ENCODE measurements at places on chromosomes 7 and 10.

GRCh38 chr7:121061677-121062582, 73.4 kb downstream of the CPED1 start:
- DNase-seq: no peak

DNA sequence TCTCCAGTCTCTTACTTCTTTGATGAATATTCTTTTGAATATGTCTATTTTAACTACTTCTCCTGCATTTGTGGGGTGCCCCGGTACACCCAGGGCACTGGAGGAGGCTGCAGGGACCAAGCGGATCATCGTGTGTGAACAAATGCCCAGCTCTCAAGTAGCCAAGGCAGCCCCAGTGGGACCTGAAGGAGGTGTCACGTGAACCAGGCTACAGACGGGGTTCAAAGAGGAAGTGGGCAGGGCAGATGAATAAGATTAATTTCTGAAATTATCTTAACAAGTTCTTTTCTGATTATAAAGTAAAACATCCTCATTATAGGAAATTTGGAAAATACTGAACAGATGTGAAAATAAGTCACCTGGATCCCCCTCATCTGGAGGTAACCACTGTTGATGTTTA, 78.4 kb upstream of the DUSP5 start:
- DNase-seq: no peak

GRCh38 chr7:141537906-141538305, 13.3 kb upstream of the AGK start:
- no peak for DNase-seq

- no peak for DNase-seq
Observed at GRCh38 chr10:71379118-71379766, 17.5 kb upstream of the CDH23 start.

GRCh38 chr7:119046068-119046467, 821.6 kb downstream of the ANKRD7 start:
- DNase-seq: no peak

DNA sequence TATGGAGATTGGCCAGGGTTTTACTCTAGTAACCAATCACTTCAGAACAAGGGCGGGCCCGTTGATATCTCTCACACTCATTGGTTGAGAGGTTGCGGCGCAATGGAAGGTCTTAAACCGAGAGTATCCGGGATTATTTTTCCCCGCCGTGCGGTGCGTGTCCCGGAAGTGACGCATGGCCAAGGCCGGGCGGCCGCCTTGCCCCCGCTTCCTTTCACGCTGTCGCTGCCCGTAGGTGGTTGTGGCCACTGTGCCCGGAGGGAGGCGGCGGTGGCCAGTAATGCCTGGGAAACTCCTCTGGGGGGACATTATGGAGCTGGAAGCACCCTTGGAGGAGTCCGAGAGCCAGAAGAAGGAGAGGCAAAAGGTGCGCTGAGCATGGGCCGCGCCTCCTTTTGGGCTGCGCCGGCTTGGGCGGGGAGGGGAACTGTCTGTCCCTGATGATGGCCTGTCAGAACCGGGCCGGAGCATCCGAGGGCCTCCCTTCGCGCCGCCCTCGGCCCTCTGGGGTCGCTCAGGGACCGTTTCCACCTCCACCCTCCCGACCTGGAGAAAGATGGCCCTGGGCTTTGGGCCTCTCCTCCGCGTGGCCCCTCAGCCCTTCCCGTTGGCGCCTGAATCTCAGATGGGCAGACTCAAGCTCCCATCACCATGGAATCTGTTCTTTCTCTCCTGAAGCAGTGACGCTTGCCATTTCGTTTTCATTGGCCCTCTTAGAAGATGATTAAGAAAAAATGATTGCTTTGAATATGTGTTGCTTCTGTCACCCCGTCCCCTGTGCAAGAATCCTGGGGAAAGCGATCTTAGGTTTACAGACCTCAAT, at the start of gene DDX50:
Gene DDX50 (plus strand): TSS at position 211 of the 823 bp plus-strand sequence. CDS start 70 bp downstream, at position 281.
- peak; percentile 99 for DNase-seq

GRCh38 chr10:88103576-88103975, 240.2 kb downstream of the PTEN start:
- no peak for DNase-seq

DNA sequence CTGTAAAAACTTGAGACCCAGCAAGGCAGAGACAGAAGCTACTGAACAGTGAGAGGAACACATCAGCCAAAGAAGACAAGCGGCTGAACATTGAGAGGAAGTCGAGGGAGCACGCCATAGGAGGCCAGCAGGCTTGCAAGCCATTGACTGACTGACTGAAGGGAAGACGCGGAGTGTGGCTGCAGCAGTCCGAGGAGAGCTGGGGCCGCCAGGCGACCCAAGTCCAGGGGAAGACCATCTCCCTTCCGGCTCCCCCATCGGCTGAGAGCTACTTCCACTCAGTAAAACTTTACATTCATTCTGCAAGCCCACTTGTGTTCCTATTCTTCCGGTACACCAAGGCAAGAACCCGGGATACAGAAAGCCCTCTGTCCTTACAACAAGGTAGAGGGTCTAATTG, 167.3 kb upstream of the MBL2 start:
- DNase-seq: no peak
